Thyroid gland (tissue), 4 donors: ENCODE measurements at places on chromosomes 16 and 17.

GRCh38 chr16:25988084-25988483 is 296.3 kb downstream of the HS3ST4 start:
- H3K4me3 ChIP-seq = no peak overlapping the region
- no peak overlapping the region for H3K27ac ChIP-seq
- H3K27me3 ChIP-seq = no peaks in the 10 kb centered on the region
- no peak for DNase-seq
- H3K36me3 ChIP-seq = no peaks in the 10 kb centered on the region

GRCh38 chr17:34584805-34585416 is 5.5 kb downstream of the TMEM132E start:
- H3K27me3 ChIP-seq = peaks cover 18% of the 10 kb centered on the region
- peaks cover 21% of the 10 kb centered on the region for H3K4me1 ChIP-seq
- no peak overlapping the region for H3K27ac ChIP-seq
- no peak overlapping the region for H3K4me3 ChIP-seq
- DNase-seq = no peak
- H3K36me3 ChIP-seq = no peaks in the 10 kb centered on the region

DNA sequence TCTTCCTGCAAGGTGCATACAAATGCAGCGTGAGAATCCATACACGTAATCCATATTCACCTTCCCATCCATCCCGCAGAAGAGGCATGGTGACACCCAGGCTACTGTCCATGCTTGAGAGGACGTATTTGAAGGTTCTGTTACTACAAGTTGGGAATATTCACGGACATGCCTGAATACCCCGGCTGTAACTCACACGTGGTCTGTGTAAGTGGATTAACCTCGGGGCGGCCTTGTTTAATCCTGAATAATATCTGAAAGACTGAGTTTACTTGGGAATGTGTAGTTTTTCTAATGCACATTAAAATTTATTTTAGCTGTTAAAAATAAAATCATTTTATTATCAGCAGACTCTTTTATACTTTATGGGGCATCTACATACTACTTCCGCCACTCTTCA is 13.1 kb downstream of the CPSF4L start:
- no peaks in the 10 kb centered on the region for H3K4me1 ChIP-seq
- DNase-seq = peak; percentile 38
- no peaks in the 10 kb centered on the region for H3K36me3 ChIP-seq
- no peak overlapping the region for H3K4me3 ChIP-seq

- peaks cover 9% of the 10 kb centered on the region for H3K4me1 ChIP-seq
- peak overlapping the region; percentile 57 for H3K27ac ChIP-seq
- no peak for DNase-seq
- H3K27me3 ChIP-seq = no peaks in the 10 kb centered on the region
- no peaks in the 10 kb centered on the region for H3K36me3 ChIP-seq
- H3K4me3 ChIP-seq = no peak overlapping the region
These were observed 14.5 kb upstream of the LDHD start for GRCh38 chr16:75131081-75131480.

DNA sequence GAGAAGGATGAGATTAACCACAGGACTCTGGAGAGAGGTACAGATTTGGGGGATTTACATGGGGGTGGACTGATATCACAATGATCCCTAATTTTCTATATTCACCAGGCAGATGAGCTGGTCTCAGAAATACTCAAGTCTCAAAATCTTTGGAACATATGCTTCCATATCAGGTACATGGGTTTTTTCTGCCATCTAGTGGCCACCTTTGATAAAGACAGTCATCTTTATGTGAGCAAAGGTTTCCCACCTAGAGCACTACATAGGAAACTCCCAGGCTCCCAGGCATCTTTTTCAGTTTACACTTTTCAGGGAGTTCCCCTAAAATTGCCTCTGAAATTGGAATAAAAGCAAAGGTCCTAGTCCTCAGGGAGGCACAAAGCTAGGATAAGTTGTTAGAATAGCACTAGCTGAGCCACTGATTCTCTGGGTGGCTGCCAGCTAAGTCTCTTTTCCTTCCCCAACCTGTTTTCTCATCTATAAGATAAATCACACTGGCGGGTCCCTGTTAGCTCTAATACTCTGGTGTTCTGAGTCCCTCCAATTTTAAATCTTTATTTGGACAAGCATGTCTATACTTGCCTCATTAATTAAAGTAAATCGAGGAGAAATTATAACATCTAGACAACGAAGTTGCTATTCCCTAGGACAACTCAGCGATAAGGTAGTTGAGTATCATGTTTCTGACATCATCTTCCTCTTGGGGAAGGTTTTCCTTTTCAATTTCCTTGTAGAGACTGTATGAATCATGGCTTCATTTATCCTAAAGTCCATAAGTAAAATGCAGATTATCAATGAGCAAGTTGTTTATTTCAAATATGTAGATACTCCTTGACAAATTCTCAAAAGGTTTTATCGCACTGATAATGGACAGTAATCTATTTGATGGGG is 19.0 kb upstream of the MON1B start:
- no peak overlapping the region for H3K27ac ChIP-seq
- no peak for DNase-seq
- no peaks in the 10 kb centered on the region for H3K4me1 ChIP-seq
- no peaks in the 10 kb centered on the region for H3K36me3 ChIP-seq
- H3K4me3 ChIP-seq = no peak overlapping the region

DNA sequence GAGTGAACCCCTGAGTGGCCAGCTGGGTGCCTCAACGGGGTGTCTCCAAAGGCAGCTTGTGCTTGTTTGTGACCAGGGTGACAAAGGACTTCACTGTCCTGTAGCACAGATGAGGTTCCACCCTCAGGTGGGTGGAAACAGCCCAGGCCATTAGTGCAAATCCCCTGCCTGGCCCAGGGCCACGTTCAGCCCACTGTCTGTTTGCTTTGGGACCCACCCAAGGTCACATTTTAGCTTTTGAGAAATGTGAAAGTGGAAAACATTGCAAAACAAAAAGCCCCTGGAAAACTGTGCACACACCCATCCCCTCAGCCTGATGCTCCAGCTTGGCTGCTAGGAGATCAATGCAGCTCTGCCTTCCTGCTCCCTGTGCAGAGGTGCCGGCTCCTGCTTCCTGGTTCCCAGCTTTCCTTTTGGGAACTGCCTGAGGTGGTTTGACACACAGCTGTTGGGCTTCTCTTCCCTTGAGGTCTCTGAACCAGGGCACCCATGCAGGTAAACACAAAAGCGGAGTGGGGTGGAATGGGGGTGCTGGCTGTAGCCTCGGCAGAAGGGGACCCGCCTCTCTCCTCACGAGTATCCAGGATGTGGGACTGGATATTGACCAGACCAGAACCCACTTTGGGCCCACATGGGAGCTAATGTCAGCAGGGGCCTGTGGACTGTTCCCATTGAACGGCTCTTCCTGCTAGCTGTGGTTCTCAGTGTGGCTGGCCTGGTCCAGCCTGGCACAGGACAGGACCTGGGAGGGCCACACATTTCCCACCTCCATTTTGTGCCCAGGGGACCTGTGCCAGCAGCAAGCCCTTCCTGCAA is 7.9 kb upstream of the SPHK1 start:
- no peaks in the 10 kb centered on the region for H3K36me3 ChIP-seq
- H3K27me3 ChIP-seq = no peaks in the 10 kb centered on the region
- H3K4me1 ChIP-seq = peaks cover 19% of the 10 kb centered on the region
- no peak overlapping the region for H3K4me3 ChIP-seq
- DNase-seq = peak; percentile 11
